Airway epithelial cell (primary cell): ENCODE measurements at places on chromosomes 1 and 21. TPM values are rescaled to one million over a fixed set of nuclear protein-coding genes. Genes with fewer than 3 reads are reported as not detected.

The DCAF8 gene
- total RNA-seq: 19.0 and 46.5 TPM in 2 replicates

The ZC3H12A gene
- 31.9 and 40.6 TPM in 2 replicates for total RNA-seq

The RNU11 gene
- not detected in 2 replicates for total RNA-seq

The GALE gene
- total RNA-seq: 105 and 125 TPM in 2 replicates

The MX1 gene
- 0.37 and 1.4 TPM in 2 replicates for total RNA-seq

The TPTE gene
- total RNA-seq: not detected in 2 replicates

The C8B gene
- not detected in 2 replicates for total RNA-seq

The ST7L gene
- 9.7 and 10.6 TPM in 2 replicates for total RNA-seq

The DIO1 gene
- 0.35 TPM in 1 of 2 replicates, not detected in the other for total RNA-seq

The RNU1-1 gene
- under 0.01 TPM in 2 replicates for total RNA-seq

The CD101 gene
- 0.07 and 0.14 TPM in 2 replicates for total RNA-seq

The GUCA2B gene
- not detected in 2 replicates for total RNA-seq

The PTPRF gene
- total RNA-seq: 152 and 214 TPM in 2 replicates

The CACNA1S gene
- not detected in 2 replicates for total RNA-seq

The TEDDM1 gene
- total RNA-seq: not detected in 2 replicates

The IL23R gene
- total RNA-seq: not detected in 2 replicates
